NCI-H510A treated with DMSO at 0.1 percent for 48 hours (cell line): ENCODE measurements at places on chromosomes 6 and 20.

GRCh38 chr6:37005827-37006567 is 542 bp downstream of the FGD2 start:
- no peak for DNase-seq

DNA sequence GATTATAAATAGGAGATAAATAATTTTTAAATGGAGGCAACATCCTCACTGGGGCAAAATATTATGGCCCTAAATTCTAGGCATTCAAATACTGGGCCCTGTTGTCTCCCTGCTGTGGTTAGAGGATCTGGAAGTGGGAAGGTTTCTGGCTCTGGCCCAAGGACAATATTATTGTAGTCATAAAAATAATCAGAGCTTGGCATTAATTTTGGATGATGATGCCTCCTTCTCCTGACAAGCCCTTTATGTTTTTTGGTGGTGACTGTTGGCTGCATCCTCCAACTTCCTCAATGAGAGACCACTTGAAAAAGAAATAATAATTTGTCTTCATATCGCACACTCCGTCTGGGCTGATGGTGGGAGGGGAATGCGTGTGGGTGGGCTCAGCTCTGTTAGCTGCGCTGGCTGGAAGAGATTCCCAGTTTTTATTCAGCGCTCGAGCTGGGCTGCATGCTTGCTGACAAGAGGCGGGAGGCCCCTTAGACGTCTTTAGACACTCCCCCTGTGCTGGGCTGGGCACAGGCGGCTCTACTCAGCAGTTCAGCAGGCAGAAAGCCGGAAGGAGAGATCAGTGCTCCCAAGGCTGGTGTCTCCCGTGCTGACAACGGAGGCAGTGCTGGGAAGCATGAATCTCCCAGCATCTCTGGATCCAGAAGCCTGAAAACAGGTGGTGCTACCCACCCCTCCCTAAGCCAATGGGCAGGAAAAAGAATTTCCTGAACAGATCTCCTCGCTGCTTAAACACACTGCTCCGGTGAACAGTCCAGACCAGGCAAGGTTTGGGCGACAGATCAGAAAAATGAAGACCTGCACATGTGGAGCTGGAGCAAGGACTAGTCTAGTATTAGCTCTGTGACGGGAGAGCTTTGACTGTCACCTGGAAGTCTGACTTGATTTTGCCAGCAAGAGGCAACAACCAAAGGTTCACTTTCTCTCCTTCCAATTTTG is 97.7 kb downstream of the SYCP2 start:
- DNase-seq, result peak; percentile 67

DNA sequence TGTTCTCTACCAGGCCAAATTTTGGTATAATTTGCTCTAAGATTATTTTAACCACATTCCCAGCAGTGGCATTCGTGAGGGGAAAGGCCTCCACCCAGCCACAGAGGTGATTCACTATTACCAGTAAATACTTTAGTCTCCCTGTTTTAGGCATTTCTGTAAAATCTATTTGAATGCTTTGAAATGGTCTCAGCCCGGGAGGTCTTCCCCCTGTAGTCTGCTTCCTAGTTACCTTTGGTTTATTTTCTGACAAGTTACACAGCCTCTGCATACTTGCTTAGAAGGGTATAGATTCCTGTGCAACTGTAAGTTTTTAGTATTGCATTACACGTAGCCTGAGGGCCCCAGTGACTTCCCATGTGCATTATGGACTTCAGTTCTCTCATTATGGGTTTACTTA is 248.7 kb downstream of the C6orf118 start:
- DNase-seq, result no peak

GRCh38 chr6:110557199-110557598 is 80.8 kb upstream of the SLC22A16 start:
- DNase-seq, result no peak

DNA sequence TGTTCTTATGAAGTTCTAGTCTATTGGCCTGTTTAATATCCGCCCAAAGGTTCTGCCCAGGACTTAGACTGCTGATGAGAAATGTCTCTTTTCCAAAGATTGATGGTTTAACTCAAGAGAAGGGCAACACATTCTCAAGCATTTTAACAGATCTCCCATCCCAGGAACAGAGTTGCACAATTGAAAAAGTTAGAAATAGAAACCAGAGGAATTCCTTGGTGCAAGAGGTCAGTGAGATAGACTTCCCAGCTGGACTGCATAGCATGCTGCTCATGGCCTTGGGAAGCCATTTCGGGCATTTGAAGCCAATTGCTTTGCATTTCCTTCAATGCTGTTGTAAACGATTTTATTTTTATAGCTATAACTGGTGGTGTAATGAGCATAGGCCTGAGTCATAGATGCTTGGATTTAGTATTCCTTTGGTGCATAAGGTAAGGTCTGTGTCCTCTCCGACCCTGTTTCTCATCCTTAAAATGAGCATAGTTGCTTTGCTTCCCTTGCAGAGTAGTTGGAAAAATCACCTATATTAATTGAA is 292.2 kb upstream of the JAG1 start:
- no peak for DNase-seq

DNA sequence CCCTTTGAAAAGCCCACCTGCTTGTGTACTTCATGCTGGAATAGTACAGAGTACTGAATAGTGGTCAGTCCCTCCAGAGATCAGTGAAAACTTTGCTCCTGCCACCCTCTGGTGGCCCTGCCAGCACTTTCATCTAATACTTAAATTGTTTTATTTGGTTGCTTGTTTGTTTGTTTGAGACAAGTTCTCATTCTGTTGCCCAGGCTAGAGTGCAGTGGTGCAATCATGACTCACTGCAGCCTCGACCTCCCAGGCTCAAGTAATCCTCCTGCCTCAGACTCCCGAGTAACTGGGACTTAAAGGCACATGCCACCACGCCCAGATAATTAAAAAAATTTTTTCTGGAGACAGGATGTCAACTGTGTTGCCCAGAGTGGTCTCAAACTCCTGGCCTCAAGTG is 9.1 kb downstream of the FAM83D start:
- DNase-seq, result no peak

GRCh38 chr6:111763381-111763780 is 109.9 kb downstream of the FYN start:
- no peak for DNase-seq

GRCh38 chr6:122845916-122846612 is 57.0 kb downstream of the SMPDL3A start:
- DNase-seq, result no peak

DNA sequence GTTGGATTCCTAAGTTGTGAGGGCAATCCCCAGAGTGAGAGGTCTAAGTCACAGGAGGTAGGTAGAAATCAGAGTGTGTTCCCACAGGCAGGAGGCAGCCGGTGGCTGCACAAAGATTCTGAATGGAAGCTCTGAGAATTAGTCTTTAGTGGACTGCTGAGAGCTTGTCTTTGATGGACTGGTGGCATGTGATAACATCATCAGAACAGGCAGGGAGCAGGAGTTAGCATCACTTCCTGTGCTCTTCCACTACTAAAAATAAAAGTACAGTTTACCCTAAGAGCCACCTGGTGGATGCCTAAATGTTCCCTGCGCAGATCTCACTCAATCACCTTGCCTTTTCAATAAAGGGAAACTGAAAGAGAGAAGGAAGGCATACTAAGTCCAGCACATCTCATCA is 294.6 kb upstream of the POU3F2 start:
- peak; percentile 3 for DNase-seq

DNA sequence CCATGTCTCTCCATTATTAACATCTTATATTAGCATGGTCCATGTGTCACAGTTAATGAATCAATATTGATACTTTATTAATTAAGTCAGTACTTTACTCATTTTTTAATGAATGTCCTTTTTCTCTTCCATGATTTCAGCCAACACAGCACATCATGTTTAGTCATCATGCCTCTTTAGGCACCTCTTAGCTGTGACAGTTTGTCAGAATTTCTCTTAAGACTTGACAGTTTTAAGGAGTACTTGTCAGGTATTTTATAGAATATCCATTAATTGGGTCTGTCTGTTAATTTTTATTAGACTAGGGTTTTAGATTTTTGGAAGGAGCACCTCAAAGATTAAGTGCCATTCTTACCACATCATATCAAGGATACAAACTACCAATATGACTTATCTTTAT is 729.4 kb downstream of the HACE1 start:
- no peak for DNase-seq

DNA sequence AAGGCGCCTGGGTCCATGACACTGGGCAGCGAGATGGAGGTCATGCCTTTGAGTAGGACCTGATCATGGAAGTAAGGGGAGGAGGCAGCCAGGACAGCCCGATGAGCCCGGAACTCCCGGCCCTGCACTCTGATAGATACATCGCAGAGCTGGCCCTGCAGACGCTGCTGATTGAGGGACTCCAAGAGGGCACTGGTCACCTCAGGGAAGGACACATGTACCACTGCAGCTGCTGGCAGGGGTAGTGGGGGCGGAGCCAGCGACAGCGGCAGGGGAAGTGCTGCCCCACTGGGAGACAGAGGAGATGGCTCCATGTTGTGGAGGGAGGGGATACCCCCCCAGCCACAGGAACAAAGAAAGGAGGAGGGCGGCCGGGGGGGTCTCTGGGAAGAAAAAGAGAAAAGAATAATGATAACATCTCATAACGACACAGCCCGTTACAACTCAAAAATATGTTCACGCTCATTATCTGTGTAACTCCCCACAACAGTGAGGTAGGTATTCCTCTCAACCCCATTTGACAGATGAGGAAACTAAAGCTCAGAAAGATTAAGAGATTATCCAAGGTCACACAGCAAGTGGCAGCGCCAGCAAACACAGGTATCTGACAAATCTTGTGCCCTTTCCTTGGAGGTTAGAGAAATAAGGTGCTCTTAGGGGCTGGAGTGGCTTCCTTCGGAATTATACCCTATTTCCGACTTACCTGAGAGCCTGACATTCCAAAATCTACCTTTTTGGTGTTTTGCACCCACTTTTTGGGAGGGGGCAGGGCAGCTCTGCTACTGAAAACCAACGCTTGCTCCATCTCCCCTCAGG is 733 bp downstream of the ZBTB22 start:
- DNase-seq, result no peak

DNA sequence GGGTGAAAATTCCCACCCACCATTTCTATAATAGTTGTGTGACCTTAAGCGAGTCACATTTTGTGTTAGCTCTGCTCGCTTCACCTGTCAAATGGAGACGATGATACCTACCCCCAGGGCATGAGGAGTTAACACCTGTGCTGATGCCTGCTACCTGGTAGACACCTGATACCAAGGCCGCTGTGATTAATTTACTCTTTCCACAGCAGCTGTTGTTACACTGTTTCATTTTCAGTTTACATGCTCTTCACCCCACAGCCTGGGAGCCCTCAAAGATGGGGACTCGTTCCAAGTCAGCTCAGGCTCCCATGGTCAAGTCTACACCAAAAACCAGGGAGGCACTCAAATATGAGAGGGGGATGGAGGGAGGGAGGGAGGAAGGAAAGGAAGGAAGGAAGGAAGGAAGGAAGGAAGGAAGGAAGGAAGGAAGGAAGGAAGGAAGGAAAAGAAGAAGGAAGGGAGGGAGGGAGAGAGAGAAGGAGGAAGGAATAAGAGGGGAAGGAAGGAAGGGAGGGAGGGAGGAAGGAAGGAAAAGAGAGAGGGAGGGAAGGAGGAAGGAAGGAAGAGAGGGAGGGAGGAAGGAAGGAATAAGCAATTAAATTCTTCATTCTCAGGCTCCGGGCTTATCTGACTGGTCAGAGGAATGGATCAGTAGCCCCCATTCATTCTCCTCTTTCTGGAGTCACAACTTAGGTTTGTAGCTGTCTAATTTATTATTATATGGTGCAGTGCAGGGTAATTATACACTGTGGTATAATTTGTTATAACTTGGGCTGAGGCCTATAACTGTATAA is 40.9 kb downstream of the PDYN start:
- no peak for DNase-seq

DNA sequence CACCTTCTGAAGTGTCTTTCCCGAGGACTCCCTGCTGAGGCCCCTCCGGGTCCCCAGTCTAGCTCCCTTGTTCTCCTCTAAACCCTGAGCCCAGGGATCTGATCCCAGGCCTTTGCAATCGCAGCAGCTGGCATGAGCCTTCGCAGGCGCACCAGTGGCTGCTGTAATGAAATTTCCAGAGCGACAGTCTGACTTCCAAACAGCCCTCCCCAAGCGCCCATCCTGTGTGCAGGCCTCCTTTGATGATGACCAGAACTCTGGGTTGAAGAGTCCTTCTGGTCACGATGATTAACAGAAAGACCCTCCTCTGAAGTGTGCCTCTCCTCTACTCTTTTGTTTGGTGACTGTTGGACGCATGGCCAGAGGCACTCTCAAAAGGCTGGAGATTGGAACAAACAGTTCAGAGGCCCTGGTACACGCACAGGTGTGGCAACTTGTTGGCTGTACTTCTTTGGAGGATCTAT is 89.1 kb upstream of the MPC1 start:
- DNase-seq, result no peak

- no peak for DNase-seq
Measured at GRCh38 chr6:56794421-56794820, 151.7 kb upstream of the DST start.

DNA sequence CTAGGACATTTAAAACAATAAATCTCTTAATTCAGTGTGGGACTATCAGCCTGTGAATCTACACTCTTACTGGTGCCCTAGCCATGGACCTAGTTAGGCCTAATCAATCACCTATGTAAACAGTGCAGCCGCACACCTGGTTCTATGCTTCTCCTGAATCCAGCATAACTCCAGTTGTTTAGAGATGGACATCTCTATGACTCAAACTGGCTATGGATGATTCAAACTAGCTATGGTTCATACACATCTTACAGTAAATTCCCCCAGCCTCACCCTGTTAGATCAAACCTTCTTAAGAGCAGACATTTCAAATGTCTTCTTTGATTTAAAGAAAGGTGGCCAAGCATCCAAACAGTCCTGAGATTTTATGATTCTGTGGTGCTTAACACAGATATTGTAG is 34.7 kb downstream of the SLC35B3 start:
- peak; percentile 15 for DNase-seq

GRCh38 chr6:41341580-41341979 is 6.2 kb downstream of the NCR2 start:
- no peak for DNase-seq

DNA sequence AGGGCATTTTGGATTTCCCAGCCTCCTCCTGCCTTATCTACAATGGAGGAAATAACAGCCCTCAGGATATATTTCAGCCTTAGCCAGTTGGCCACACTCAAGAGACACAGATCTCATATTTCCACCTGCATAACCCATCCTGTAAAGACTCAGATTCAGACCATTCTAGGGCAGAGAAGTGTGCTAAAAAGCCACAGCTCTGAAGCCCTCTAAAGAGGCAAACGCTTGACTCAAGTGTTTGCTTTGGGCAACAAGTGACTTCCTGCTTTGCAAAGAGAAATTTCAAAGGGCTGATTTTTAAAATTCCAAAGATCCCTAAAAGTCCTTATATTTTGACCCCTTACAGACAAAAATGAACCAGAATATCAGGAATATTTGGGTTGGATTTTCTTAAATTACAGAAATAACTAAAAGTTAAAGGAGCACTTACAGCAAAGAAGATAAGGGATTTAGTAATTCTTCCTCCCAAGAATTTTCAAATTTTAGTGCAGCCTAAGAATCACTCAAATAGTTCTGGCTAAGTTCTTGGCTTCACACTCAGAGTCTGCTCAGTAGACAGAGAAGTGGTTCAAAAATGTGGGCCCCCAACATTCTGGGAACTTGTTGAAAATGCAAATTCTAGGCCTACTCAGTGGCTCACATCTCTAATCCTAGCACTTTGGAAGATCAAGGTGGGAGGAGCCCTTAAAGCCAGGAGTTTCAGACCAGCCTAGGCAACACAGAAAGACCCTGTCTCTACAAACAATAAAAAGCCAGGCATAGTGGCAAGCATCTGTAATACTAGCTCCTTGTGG is 18.9 kb upstream of the ADGRF5 start:
- DNase-seq, result peak; percentile 89

- no peak for DNase-seq
Measured at GRCh38 chr20:47810721-47811347, 25.6 kb upstream of the SULF2 start.
